ENCODE measurements at places on chromosomes 13 and 19.

DNA sequence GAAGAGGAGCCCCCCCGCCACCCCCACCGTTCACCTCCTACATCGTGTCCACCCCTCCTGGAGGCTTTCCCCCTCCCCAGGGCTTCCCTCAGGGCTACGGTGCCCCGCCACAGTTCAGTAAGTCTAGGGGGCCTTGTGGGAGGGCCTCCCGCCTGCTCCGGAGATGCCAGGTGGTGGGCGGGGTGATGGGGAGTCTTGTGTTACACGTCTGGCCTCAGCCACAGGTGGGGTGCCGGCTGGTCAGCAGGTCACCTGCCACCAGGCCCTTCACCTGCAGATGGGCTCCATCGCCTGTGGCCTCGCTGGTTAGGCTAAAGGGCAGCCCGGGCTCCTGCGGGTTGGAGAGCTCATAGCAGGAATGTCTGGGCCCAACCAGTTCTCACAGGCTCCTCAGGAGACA, 8.0 kb upstream of the RPS15 start:
- no peak for DNase-seq
- peaks cover 62% of the 10 kb centered on the region for H3K36me3 ChIP-seq
- no peak overlapping the region for H3K27ac ChIP-seq
- no peaks in the 10 kb centered on the region for H3K27me3 ChIP-seq
- no peak overlapping the region for H3K4me3 ChIP-seq

GRCh38 chr19:33921165-33921564, 124.5 kb downstream of the KCTD15 start:
- H3K4me3 ChIP-seq = no peak overlapping the region
- no peaks in the 10 kb centered on the region for H3K36me3 ChIP-seq
- DNase-seq = no peak
- no peak overlapping the region for H3K27ac ChIP-seq
- H3K4me1 ChIP-seq = no peaks in the 10 kb centered on the region

GRCh38 chr19:42140125-42140754, 8.0 kb upstream of the POU2F2 start:
- H3K27me3 ChIP-seq = peaks cover 4% of the 10 kb centered on the region
- no peaks in the 10 kb centered on the region for H3K4me1 ChIP-seq
- H3K27ac ChIP-seq = no peak overlapping the region
- H3K4me3 ChIP-seq = no peak overlapping the region
- no peak for DNase-seq

- no peak overlapping the region for H3K27ac ChIP-seq
- H3K4me1 ChIP-seq = no peaks in the 10 kb centered on the region
- H3K36me3 ChIP-seq = no peaks in the 10 kb centered on the region
- no peak for DNase-seq
- no peak overlapping the region for H3K4me3 ChIP-seq
These were observed 14.8 kb downstream of the OLFM4 start for GRCh38 chr13:53043398-53043797.

GRCh38 chr13:49499889-49500660, 4.3 kb downstream of the PHF11 start:
- no peak for DNase-seq
- no peaks in the 10 kb centered on the region for H3K27me3 ChIP-seq
- no peak overlapping the region for H3K4me3 ChIP-seq
- peaks cover 2% of the 10 kb centered on the region for H3K36me3 ChIP-seq
- H3K4me1 ChIP-seq = peaks cover 6% of the 10 kb centered on the region

GRCh38 chr19:4295972-4296771, 6.0 kb downstream of the TMIGD2 start:
- H3K4me3 ChIP-seq = no peak overlapping the region
- no peak for DNase-seq
- H3K4me1 ChIP-seq = no peaks in the 10 kb centered on the region
- H3K36me3 ChIP-seq = no peaks in the 10 kb centered on the region
- peaks cover 10% of the 10 kb centered on the region for H3K27me3 ChIP-seq

DNA sequence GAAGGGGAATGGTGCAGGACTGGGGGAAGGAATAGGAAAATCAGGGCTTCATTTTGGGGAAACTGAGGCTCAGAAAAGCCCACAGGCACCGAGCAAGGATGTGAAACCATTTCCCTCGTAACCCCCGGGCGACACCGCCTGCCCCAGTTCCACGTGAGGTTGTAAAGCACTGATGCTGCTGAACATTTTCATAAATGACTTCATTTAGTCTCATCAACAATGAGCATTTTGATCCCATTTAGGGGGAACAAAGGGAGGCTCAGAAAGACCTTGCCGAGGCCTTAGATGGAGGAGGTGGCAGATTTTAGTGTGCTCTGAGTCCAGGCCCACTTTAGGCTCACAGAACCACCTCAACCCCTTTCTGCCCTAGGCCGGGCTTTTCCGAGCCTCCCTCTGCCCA, 20.5 kb upstream of the FBXO27 start:
- H3K36me3 ChIP-seq = no peaks in the 10 kb centered on the region
- no peak for DNase-seq
- no peak overlapping the region for H3K4me3 ChIP-seq
- peaks cover 4% of the 10 kb centered on the region for H3K4me1 ChIP-seq

DNA sequence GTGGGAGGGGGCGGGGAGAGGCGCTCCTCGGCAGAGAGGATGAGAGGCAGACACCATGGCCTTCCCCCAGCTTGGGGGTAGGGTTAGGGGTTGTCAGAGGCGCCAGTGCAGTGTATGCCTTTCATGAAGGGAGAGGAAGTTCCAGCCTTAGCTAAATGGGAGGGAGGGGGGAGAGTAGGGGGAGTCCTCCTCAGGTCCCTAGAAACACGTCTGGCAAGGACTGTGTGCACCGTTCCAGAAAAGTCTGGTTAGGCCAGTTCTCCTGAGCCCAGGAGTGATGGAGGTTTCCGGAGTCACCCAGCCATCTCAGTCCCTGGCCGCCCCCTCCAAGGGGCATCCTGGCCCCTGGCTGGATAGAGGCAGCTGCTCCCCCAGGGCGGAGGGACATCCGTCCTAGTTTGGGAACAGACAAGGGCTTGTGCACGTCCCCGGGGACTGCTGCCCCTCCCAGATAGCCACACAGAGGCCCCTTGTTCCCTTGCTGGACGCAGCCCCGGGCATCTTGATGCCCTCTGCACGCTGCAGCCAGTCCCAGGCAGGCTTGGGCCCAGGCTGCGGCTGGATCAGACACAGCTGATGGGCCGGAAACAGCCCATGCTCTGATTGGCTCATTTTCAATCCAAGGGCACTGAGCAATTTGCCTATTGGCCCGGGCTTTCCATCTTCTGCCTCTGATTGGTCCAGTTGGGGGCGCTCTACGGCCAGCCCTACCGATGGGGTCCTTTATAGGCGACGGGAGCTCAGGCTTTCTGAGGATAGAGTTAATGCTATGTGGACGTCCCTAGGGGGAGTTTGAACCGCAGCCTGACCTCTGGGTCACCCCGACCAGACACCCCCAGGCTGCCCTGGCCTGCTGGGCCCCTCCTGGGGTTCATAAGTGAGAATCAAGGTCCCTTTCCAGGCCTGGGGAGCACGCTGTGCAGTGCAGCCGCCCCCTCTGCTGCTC, 3.8 kb downstream of the S1PR2 start:
- no peaks in the 10 kb centered on the region for H3K36me3 ChIP-seq
- H3K4me1 ChIP-seq = no peaks in the 10 kb centered on the region
- no peak overlapping the region for H3K27ac ChIP-seq

- DNase-seq = no peak
- no peak overlapping the region for H3K4me3 ChIP-seq
- no peaks in the 10 kb centered on the region for H3K36me3 ChIP-seq
- no peaks in the 10 kb centered on the region for H3K4me1 ChIP-seq
These were observed 107.4 kb downstream of the KCTD12 start for GRCh38 chr13:76778853-76779252.

DNA sequence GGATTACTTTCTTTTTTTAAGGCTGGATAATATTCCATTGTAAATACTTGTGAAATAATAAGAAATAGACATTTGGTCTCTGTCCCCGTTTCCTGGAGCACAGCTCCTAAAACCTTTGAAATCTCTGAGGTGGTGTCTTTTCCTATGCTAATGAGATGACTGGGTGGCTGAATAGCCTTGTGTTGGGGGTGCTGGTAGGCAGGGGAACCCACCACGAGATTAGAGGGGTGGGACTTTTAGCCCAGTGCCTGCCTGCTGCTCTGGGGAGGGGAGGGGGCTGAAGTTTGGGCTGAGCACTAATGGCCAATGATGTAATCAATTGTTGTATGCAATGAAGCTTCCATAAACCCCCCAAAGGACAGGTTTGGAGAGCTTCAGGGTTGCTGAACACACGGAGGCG, 175.7 kb downstream of the FGF9 start:
- DNase-seq = no peak
- H3K4me3 ChIP-seq = no peak overlapping the region
- H3K4me1 ChIP-seq = no peaks in the 10 kb centered on the region
- H3K27me3 ChIP-seq = no peaks in the 10 kb centered on the region
- H3K27ac ChIP-seq = no peak overlapping the region

Data from keratinocyte (primary cell).